Urinary bladder (tissue), 4 donors: ENCODE measurements at places on chromosomes 4 and X. TPM values are rescaled to one million over a fixed set of nuclear protein-coding genes. Genes with fewer than 3 reads are reported as not detected.

Gene FOXR2
- not detected for total RNA-seq

Gene ADGRL3
- total RNA-seq = 70.1 TPM

Gene SPOCK3
- total RNA-seq = 12.1 TPM

Gene UBE2A
- total RNA-seq = 50.7 TPM

Gene MAGEA10
- not detected for total RNA-seq
